ENCODE measurements at places on chromosomes 1 and 21.

GRCh38 chr1:2801046-2801445 lies 447 bp downstream of the TTC34 start:
- DNase-seq: no peak

- no peak for DNase-seq
Observed at GRCh38 chr1:35605867-35606182, 32.7 kb downstream of the TFAP2E start.

- no peak for DNase-seq
Observed at GRCh38 chr1:224521904-224522734, 87.5 kb upstream of the WDR26 start.

DNA sequence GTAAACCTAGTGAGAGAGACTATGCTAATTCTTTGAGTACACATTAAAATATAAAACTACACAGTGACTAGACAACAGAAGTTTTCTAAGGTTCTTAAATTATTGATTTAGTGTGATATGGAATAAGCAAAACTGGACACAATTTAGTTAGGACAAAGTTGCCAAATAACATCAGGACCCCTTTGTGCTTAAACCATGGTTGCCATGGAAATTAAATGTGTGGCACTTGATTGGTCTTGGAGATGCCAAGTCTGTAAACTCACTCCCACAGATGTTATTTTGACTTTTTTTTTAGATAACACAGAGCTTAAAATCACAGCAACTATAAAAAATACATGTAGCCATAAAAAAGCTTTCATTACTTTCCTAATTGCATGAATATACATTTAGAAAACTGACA lies 234.6 kb downstream of the BRINP3 start:
- DNase-seq: no peak

DNA sequence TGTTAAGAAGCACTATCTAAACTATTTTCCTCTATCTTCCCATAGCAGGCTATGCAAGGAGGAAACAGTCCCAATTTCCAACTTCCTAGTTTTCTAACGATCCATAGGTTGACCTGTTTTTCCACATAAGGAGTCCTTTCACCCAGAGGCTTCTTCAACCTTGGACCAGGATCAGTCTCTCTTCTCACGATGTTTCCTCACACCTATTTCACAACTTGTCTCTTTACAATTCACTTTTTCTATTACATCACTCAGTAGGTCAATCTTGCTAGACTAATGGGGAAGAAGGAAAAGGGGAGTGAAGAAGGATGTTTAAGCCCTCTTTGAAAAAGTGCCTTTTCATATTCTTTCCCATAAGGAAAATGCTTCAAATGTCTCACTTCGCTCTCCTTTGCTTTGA lies 15.9 kb downstream of the PALMD start:
- DNase-seq: no peak

GRCh38 chr1:185916861-185917260 lies 182.7 kb downstream of the HMCN1 start:
- DNase-seq: no peak

Measured in NCI-H1105 treated with DMSO at 0.1 percent for 48 hours (cell line).